Activated T-helper 17 cell treated with anti-CD3 and anti-CD28 coated beads, Interleukin-2, amount 50 U/mL, for 72 hours (primary cell): ENCODE measurements at places on chromosomes 16 and 17. TPM values are rescaled to one million over a fixed set of nuclear protein-coding genes. Genes with fewer than 3 reads are reported as not detected.

The SKAP1 gene
- total RNA-seq: 103 TPM

DNA sequence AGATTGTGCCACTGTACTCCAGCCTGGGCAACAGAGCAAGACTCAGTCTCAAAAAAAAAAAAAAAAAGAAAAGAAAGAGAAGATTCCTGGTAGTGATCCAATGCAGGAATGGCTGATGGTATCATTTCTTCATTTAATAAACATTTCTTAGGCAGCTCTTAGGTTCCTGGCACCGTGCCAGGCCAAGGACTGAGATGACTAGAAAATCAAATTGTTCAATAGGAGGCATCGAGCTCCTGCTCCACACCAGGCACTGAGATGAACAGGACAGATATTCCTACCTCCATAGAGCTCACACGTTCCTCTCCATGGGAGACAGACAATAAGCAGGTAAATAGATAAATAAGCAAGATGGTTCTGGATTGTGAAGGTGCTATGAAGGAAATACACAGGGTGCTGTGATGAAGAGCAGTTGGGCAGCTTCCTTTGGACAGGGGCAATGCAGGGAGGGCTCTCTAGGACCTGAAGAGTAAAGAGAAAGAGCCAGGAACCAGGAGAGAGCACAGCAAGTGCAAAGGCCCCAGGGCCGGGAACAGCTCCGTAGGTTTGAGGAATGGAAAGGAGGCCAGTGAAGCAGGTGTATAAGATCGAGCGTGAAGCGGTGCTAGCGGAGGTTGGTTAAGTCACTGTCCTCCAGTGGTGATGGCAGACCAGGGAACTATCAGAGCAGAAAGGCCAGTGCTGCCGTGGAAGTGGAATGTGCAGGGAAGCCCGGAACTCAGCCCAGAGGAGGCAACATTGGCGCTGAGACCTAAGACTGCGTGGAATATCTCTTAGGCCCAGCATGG, 26.5 kb upstream of the CRHR1 start:
- no peak for ATAC-seq

DNA sequence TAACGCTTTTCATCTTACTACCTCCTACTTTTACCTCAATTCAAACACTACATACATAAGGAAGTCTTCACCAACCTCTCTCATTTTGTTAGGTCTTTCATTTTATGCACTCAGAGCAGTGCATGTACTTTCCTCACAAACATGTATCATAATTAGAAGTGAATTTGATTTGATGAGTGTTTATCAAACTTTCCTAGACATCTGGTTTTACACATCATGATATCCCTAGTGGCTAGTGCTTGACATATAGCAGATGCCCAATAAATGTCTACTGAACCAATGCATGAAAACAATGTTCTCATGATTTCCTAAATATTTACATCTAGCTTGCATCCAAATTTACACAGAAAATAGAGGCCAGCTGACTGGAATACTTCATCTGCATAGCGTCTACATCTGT, 323.4 kb upstream of the KIF2B start:
- no peak for ATAC-seq

GRCh38 chr17:54426296-54426886, 474.3 kb upstream of the TOM1L1 start:
- no peak for ATAC-seq

The AURKB gene
- total RNA-seq: 158 TPM

- no peak for ATAC-seq
These were observed 25.4 kb downstream of the BMERB1 start for GRCh38 chr16:15459791-15460190.

DNA sequence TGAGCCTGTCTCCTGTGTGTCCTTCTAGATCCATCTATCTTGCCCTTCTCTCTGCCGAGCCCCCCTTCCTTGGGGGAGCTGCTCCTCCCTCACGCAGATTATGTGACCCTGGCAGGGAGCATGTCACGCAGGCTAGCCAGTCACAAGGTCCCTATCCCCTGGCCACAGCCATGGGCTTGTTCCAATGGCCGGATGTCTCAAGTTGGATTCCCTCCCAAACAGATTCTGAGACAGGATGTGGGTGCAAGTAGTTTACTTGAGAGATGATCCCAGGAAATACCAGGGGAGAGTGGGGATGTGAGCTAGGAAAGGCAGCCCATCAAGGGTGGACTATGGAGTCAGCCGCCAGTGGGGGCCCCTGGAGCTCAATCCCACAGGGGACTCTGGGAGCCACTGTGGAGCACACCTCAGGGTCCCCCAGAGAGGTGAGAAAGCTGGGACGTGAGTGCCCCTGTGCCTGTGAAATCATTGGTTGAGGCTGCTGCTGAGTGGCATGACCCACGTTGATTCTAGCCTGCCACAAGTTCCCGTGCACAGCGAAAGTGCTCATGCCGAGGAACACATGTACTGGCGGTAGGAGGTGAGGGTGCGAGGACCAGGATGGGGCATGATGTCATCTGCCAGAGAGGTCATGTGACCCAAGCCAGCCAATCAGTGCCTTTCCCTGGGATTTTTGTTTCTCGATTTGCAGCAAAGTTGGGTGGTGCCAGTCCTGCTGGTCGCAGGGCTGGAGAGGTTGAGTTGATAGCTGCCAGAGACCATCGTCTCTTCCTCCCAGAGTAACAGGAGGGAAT, 6.4 kb upstream of the CRISPLD2 start:
- ATAC-seq: no peak

- ATAC-seq: peak; percentile 68
These were observed 86.6 kb downstream of the PRKCB start for GRCh38 chr16:23922406-23922805.

- ATAC-seq: no peak
These were observed 16.3 kb downstream of the ITGAD start for GRCh38 chr16:31409433-31409832.

- no peak for ATAC-seq
These were observed 49.4 kb downstream of the XPO6 start for GRCh38 chr16:28162326-28162877.

DNA sequence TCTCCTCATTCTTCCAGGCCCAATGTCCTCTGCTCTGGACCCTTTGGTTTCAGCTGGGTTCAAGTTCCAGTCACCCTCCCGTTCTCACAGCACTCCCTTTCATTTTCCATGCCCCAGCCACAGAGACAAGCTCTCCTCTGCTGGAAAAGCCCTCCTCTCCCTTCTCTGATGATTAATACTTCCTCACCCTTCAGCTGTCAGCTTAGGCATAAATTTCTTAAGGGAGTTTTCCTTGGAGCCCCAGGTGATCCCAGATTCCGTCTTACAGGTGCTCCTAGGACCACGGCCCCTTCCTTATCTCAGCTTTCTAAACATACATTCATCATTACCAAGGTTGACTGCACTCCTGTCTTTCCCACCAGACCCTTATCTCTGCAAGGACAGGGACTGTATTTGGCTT, 10.4 kb downstream of the CHAD start:
- ATAC-seq: no peak

DNA sequence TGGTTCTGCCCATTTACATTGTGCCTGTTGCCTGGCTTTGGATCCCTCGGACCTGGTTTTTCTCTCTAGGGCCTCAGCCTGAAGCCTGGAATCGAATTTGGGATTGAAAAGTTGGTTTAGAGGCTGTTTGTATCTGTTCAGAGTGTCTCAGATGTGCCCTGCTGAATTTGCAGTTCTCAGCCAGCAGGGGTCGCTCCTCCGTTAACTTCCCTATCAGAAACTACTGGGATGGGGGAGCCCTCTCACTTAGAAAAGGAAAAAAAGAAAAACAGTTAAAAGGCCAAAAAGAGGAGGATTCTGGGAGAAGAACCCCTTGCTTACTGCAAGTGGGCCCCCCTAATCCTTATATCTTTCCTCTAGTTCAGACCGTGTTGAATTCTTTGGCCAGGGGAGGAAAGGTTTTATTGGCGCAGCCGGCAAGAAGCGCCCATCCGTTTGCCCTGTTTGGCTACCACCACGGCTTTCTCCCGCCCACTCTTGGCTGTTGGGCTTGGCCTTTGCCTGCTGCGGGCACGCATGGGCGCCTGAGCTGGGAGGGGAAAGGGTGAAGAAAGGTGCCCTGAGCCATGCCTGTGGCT, 8.7 kb downstream of the FZD2 start:
- no peak for ATAC-seq

- ATAC-seq: no peak
These were observed 832 bp upstream of the ADAP2 start for GRCh38 chr17:30920683-30921543.

The KRT12 gene
- total RNA-seq: not detected

- no peak for ATAC-seq
These were observed 52.0 kb downstream of the MAP2K6 start for GRCh38 chr17:69466451-69466850.

GRCh38 chr16:25570131-25570530, 121.6 kb upstream of the HS3ST4 start:
- ATAC-seq: no peak

DNA sequence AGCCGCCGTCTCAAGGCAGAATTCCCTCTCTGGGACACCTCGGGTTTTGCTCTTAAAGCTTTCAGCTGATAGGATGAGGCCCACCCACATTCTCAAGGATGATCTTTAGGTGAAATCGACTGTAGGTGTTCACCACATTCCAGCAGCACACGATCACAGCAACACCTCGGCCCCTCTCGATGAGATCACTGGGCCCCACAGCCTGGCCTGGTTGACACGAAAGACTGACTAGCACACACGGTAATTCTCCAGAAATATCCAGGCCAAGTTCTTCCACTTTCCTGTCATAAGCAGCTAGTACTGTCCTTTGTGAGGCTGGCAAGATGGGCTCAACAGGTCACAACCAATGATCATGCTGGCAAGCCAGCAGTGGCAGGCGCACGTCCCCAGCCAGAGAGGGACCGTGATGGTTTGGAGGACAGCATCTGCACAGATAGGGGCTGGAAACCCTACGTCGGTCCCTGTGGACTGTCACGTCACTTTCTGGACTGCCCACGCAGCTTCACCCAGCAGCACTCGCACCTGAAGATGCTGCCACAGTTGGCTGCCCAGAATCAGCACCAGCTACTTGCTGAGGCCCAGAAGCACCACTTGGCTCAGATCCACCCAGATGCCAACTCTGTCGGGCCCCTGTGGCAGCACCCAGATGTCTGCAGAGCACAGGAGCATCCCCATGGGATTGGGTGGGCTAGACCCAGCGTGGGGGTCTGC, 17.4 kb downstream of the TMC6 start:
- no peak for ATAC-seq

DNA sequence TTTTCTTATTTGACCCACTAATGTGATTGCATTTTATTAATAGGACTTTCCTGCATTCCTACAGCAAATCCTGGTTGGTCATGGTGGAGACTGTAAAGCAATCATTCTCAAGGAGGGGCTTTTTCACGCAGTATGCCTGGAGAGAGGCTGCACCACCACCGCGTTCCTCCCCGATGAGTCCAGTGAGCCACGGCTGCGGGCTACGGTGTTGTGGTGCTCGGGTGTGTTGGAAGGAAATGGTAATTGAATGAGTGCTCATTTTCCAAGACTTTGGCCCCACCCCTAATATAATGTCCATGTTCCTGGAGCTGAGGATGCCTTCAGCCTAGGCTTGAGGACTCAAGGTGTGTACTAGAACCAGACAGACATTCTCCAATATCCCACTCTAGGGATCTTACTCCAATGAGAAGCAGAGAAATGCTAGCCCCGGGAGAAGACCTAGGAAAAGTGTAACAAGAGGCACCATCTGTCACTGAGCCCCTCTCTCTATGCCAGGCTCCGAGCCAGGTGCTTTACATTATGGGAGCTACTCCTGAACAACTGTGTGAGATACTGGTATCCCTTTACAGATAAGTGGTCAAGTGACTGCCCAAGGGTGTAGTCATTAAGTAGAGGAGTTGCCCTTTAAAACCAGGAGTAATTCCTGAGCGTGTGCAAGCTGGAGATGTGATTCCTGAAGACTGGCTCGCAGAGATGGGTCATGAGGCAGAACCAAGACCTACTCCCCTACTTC, 39.4 kb downstream of the HEATR6 start:
- ATAC-seq: no peak

- ATAC-seq: no peak
These were observed 13.4 kb downstream of the FLYWCH1 start for GRCh38 chr16:2924901-2925755.

GRCh38 chr16:61900482-61900881, 135.8 kb downstream of the CDH8 start:
- no peak for ATAC-seq

- no peak for ATAC-seq
These were observed 16.2 kb downstream of the RSPRY1 start for GRCh38 chr16:57202095-57202886.

- ATAC-seq: no peak
These were observed 171.6 kb downstream of the ZNF18 start for GRCh38 chr17:11825572-11826209.

GRCh38 chr16:3520841-3521240, 20.0 kb downstream of the CLUAP1 start:
- ATAC-seq: no peak

The IST1 gene
- 217 TPM for total RNA-seq

The KLHL10 gene
- not detected for total RNA-seq

DNA sequence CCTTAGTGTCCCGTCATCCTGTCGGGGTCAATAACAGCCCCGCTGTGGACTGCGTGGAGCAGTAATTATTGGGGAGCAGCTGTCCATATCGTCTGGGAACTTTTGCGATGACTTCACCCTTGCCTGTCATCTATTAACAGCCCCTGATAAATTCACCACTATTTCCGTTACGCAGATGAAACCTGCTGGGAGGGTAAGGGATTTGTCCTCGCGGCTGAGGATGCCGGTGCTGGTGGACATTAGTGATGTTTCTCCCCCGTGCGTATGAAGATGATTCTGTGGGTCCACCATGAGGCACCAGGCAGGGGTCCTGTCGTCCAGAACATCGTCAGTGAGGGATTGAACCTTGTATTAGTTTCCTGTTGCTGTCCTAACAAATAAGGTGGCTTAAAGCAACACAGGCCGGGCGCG, 1.0 kb downstream of the FLYWCH2 start:
- no peak for ATAC-seq

DNA sequence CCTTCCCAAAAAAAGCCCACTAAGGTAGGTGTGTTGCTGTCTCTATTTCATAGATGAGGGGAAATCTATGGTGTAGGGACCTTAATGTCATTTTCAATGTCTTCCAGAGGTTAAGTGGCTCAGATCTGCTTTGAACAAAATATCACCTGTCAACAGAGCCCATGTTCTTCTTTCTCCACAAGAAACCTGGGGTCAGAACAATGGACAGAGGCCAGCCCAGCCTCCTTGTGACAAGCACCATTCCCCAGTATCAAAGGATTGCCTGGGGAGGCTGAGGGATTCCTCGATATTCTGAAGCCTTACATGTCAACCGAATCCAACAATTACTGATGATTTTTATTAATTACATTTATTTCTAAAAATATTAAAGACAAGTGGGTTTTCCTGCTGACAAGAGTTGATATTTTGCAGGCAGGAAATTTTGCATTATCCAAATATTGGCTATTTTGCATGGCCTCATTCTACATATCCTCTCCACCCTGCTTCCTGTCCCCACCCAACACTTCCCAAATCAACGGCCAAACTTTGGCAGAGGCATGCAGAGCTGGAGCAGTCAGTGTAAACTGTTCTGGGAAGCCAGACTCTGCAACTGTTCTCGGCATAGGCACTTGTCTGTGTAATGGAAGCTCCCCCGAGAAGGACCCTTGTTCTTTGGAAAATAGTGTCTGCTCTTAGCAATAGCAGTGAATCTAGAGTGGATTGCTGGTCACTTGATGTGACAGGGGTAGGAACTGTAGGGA, 281.5 kb downstream of the HS3ST3A1 start:
- no peak for ATAC-seq

The SHISA6 gene
- total RNA-seq: not detected

GRCh38 chr17:59327121-59327980, 4.1 kb upstream of the YPEL2 start:
- no peak for ATAC-seq
